Pancreas (tissue), 10 donors: ENCODE measurements at places on chromosomes 4 and X.

DNA sequence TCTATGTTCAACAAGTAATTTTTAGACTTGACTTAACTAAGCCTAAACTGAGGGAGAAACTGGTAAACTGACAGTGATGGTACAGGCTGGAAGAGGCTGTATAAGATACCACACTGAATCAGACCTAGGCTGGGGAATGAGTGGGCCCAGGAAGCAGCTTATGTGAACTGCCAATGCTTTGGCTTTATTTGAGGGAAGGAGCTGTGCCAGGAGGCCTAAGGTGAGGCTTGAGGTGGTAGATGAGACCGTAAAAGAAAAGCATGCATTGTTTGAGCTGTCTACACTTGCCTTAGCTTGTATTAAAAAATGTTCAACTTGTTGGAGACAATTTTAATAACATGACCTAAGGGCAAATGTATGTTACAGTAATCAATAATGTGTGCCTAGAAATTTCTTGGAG, 96.2 kb downstream of the RS1 start:
- no peaks in the 10 kb centered on the region for H3K27me3 ChIP-seq
- no peaks in the 10 kb centered on the region for H3K4me1 ChIP-seq
- H3K27ac ChIP-seq, result no peak overlapping the region
- H3K4me3 ChIP-seq, result no peak overlapping the region
- no peak for DNase-seq
- H3K36me3 ChIP-seq, result no peaks in the 10 kb centered on the region

GRCh38 chr4:111934314-111934713, 210.9 kb upstream of the FAM241A start:
- no peak overlapping the region for H3K27ac ChIP-seq
- H3K36me3 ChIP-seq, result no peaks in the 10 kb centered on the region
- no peak for DNase-seq
- no peak overlapping the region for H3K4me3 ChIP-seq
- H3K4me1 ChIP-seq, result no peaks in the 10 kb centered on the region

- no peak for DNase-seq
- no peak overlapping the region for H3K4me3 ChIP-seq
- H3K27ac ChIP-seq, result no peak overlapping the region
- H3K4me1 ChIP-seq, result peaks cover 13% of the 10 kb centered on the region
These were observed 76.3 kb downstream of the SYNPO2 start for GRCh38 chr4:118964891-118965411.

DNA sequence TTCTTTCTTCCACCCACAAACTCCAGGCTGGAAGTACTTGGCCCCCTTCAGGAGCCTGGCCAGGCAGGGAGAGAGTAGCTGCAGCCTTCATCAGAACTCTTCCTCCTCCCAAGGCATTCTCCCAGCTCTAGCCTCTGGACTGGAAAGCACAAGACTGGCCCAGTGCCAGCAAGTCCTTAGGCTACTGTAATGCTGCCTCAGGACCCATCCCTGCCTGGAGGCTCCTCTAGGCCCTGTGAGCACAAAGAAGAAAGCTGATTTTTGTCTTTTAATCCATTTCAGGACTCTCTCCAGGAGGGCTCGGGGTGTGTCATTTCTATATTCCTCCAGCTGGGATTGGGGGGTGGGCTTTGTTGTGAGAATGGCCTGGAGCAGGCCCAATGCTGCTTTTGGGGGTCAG, 10.8 kb downstream of the AWAT2 start:
- no peaks in the 10 kb centered on the region for H3K27me3 ChIP-seq
- H3K4me3 ChIP-seq, result no peak overlapping the region
- no peaks in the 10 kb centered on the region for H3K4me1 ChIP-seq
- H3K27ac ChIP-seq, result no peak overlapping the region

DNA sequence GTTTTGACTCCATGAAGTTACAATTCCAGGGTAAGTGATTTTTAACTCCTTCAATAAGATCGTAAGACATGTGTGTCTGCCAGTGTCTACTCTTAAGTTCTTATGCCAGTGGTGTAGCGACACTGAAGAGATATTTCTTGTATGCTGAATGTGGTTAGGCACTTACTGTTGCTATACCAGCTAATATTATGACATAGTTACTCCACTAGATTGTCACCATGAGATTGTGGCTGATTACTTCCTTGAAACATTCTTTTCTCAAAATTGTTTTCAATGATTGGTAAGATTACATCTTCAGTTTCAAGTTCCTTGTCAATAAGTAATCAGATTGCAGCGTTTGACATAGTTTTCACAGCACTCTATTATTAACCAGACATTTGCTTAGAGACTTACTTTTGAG, 60.6 kb upstream of the PAGE5 start:
- H3K27ac ChIP-seq, result no peak overlapping the region
- H3K4me1 ChIP-seq, result no peaks in the 10 kb centered on the region
- H3K4me3 ChIP-seq, result peak overlapping the region; percentile 48

DNA sequence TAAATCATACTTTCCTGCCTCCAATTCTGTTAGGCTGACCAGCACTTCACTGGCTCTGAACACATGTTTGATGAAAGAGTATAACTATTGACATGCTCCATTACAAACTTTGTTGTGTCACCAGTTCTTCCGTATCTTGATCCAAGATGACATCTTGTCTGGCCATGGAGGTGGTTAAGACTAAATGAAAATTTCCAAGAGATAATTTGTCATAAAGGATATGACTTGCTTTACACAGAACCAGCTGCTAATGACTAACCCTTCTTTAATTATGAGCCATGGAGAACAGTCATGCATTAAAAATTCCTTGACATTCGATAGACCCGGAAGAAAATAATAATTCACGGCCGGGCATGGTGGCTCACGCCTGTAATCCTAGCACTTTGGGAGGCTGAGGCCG, 17.7 kb upstream of the N4BP2 start:
- no peak overlapping the region for H3K27ac ChIP-seq
- no peaks in the 10 kb centered on the region for H3K36me3 ChIP-seq
- no peak for DNase-seq
- H3K4me1 ChIP-seq, result no peaks in the 10 kb centered on the region
- H3K4me3 ChIP-seq, result no peak overlapping the region
- no peaks in the 10 kb centered on the region for H3K27me3 ChIP-seq

DNA sequence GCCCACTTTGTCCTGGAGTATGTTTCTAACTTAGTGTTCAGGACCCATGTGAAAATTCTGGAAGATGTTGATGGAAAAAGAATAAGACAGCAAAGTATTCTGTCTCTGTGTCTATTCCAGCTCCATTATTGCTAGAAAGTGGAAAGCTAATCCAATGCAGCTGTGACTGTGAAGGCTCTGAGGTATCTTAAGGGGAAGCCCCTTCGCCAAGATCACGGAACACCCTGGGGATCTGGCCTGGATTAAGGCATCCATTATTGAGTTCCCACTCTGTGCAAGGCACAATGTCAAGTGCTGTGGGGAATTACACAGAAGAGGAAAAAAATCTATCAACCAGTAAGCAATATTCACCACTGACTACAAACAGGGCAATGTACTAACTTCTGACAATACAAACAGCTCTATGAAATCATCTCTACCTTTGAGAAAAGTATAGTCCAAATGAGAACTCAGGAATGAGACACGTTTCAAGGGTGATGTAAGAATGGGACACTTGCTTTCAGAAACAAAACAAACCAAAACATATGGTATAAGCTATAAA, 222.1 kb downstream of the LDB2 start:
- no peaks in the 10 kb centered on the region for H3K36me3 ChIP-seq
- no peaks in the 10 kb centered on the region for H3K4me1 ChIP-seq
- no peak overlapping the region for H3K27ac ChIP-seq
- H3K27me3 ChIP-seq, result no peaks in the 10 kb centered on the region
- DNase-seq, result no peak

GRCh38 chr4:150139297-150139865, 61.1 kb downstream of the DCLK2 start:
- no peaks in the 10 kb centered on the region for H3K27me3 ChIP-seq
- H3K27ac ChIP-seq, result no peak overlapping the region
- H3K4me1 ChIP-seq, result no peaks in the 10 kb centered on the region
- H3K36me3 ChIP-seq, result no peaks in the 10 kb centered on the region

DNA sequence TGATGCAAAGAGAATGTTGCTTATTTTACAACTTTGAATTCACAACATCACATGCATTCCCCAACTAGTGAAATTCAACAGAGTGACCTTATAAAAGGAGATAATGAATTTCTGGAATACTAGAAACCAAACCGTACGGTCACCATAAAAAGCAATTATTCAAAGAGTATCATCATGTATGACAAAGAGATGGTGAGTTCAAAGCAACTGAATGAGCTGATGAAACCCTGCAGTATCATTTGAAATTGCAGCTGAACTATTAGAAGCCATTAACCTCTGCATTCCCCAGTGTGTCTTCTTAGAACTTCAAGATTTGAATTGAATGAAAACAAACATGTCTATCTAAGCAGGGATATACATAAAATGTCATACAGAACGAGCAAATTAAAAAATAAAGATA, 172.4 kb downstream of the SLITRK2 start:
- no peak overlapping the region for H3K4me3 ChIP-seq
- H3K36me3 ChIP-seq, result no peaks in the 10 kb centered on the region
- DNase-seq, result no peak
- no peak overlapping the region for H3K27ac ChIP-seq
- no peaks in the 10 kb centered on the region for H3K27me3 ChIP-seq
- no peaks in the 10 kb centered on the region for H3K4me1 ChIP-seq

DNA sequence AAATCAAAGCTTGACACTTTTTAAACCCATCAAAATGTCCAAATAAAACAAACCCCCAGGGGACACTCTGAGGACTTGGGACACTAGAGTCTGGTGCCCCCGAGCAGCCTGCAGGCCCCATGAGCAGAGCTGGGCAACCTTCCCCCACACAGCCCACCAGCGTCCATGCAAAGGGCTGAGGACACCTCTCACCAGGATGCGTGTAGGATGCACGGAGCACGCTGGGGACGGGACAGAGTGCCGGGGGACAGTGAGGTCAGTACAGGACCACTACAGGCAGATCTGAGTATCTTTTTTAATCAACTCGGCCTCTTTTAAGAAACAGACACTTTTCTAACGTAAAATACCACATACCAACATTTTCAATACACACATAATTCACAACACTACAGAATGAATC, 6.9 kb downstream of the GAK start:
- DNase-seq, result peak; percentile 45
- H3K4me1 ChIP-seq, result peaks cover 6% of the 10 kb centered on the region
- H3K27me3 ChIP-seq, result no peaks in the 10 kb centered on the region
- H3K36me3 ChIP-seq, result no peaks in the 10 kb centered on the region
- H3K4me3 ChIP-seq, result no peak overlapping the region

- no peaks in the 10 kb centered on the region for H3K36me3 ChIP-seq
- no peaks in the 10 kb centered on the region for H3K27me3 ChIP-seq
- no peak overlapping the region for H3K4me3 ChIP-seq
- no peak for DNase-seq
These were observed 1092.3 kb downstream of the ARAP2 start for GRCh38 chr4:35151816-35152572.

DNA sequence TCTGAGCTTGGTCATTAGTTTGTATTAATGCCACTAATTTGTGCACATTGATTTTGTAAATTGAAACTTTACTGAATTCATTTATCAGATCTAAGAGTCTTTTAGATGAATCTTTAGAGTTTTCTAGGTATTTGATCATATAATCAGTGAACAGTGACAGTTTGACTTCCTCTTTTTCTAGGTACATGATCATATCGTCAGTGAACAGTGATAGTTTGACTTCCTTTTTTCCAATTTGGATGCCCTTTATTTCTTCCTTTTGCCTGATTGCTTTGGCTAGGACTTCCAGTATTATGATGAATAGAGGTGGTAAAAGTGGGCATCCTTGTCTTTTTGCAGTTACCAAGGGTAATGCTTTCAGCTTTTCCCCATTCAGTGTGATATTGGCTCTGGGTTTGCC, 421.4 kb upstream of the CPXCR1 start:
- no peaks in the 10 kb centered on the region for H3K36me3 ChIP-seq
- DNase-seq, result no peak
- H3K4me3 ChIP-seq, result no peak overlapping the region
- H3K27ac ChIP-seq, result no peak overlapping the region

DNA sequence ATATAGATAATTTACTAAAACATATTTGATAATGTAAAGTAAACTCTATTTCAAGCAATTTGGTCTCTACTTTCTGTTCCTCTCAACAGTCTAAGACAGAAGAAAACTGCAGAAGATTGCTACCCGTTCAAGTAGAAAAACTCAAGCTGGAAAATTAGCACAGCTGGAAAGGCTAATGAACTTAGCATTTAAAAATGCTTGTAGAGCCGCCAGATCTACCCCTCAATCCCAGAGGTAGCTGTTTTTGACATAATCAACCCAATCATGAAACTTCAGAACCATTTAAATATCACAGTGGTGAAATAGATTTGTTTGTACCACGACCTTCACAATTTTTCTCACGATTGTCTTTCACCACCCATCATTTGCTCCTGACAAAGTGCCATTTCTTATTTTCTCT, 479.5 kb downstream of the SPRY1 start:
- DNase-seq, result no peak
- H3K4me3 ChIP-seq, result no peak overlapping the region
- no peaks in the 10 kb centered on the region for H3K27me3 ChIP-seq
- no peak overlapping the region for H3K27ac ChIP-seq
- no peaks in the 10 kb centered on the region for H3K36me3 ChIP-seq
- H3K4me1 ChIP-seq, result no peaks in the 10 kb centered on the region

- no peak for DNase-seq
- H3K27me3 ChIP-seq, result no peaks in the 10 kb centered on the region
- H3K4me1 ChIP-seq, result no peaks in the 10 kb centered on the region
- H3K36me3 ChIP-seq, result no peaks in the 10 kb centered on the region
These were observed 5.2 kb downstream of the FOXO4 start for GRCh38 chrX:71100581-71101505.

DNA sequence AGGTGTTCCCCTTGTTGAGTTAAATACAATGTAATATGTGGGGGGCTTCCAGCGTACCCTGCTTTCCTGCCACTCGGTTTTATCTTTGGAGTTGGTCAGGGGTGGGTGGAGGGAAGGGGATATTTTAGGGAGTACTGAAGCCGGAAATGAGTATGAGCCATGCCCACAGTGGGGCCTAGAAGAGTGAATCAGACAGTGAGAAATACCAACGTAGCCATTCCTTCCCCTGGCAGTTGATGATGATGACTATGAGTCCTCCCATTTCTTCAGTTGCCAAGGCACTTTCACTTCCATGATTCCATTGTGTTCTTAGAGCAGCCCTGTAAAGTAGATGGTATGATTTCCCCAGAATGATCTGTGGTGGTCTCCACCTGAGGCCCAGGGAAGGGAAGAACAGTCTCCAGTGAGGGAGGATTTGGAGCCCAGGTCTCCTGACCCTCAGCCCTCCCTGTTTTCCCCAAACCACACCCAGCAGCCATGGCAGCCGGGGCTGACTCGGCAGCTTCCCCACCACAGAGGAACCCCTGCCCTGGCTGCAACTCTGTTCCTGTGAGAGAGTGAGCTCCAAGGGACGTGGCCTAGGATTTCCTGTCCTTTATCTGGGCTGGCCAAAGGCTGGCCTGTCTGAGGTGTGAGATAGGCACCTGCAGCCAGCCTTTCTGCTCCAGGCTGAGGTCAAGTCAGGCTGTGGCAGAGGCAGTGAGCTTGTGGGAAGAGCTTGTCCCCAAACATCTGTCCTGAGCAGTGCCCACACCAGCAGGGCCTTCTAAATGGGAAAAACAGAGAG, 52.7 kb downstream of the STARD8 start:
- H3K36me3 ChIP-seq, result no peaks in the 10 kb centered on the region
- no peaks in the 10 kb centered on the region for H3K4me1 ChIP-seq
- peak; percentile 53 for DNase-seq
